ENCODE measurements at places on chromosomes 1 and 21.

GRCh38 chr21:18673789-18674188 is 270.2 kb upstream of the TMPRSS15 start:
- DNase-seq = no peak

GRCh38 chr1:216528816-216529215 is 105.6 kb upstream of the USH2A start:
- no peak for DNase-seq

GRCh38 chr1:94544706-94545490 is 3.3 kb upstream of the F3 start:
- DNase-seq = no peak

DNA sequence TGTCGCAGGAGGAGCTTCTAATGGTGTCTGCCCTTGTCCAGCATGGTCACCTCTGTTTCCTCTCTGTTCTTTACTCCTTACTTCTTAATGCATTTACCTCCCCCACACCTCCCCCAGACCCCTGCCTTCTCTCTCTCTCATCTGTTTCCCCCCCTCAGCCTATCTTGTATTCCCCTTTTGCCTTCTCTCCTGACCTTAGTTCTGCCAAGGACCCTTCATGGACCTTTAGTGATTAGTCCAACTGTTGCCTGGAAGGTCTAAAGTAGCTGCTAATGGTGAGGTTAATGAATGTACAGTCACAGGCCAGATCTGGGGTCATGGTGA is 42.3 kb upstream of the PPP2R5A start:
- no peak for DNase-seq

- DNase-seq = no peak
Observed at GRCh38 chr1:82755671-82756070, 954.9 kb downstream of the ADGRL2 start.

GRCh38 chr1:194230351-194231144 is 1044.1 kb upstream of the B3GALT2 start:
- DNase-seq = no peak

GRCh38 chr1:23174426-23175110 is 5.9 kb upstream of the LUZP1 start:
- no peak for DNase-seq

DNA sequence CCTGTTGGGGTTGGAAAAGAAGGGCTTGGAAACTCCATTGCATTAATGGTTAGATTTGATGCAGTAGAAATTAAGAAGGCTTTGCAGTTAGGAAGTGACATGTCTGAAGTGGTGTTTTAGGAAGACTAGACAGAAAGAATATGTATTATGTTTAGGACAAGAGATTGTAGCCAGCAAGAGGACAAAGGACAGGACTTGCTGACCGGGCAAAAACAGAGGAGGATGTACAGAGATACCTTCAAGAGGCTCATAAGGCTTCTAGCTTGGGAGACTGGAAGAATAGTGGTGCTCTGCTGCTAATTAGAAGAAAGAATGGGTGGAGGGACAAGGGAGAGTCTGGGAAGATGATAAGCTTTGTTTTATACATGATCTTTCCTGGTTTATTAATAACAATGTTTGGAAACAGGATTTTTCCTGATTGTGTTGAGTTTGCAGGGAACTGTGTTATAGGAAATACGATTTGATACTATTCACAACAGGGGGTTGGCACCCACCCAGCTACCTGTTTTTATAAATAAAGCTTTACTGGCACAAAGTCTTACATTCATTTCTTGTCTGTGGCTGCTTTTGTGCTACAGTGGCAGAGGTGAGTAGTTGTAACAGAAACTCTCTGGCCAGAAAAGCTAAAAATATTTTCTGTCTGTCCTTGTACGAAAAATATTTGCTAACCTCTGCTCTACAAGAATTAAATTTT is 37.1 kb upstream of the TMCO2 start:
- no peak for DNase-seq

DNA sequence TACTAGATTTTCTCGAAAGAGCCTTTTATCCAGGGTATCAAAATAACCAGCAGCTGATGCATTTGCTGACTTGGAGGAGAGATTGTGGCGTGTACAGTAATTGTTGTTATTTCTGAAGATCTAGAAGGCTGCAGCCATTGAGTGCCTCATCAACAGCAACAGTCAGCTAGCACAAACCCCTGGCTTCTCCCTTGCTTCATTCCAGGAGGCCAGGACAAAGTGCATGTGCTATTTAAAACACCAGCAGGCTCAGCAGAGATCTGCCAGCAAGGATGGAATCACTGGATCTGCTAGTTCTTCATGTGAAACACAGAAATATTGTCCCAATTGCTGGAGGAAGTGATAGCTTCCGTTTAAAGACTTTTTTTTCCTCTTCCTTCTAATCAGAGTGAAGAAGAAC is 2.8 kb upstream of the NGF start:
- DNase-seq = no peak

- no peak for DNase-seq
Observed at GRCh38 chr1:17523321-17524041, 16.0 kb upstream of the ARHGEF10L start.

- no peak for DNase-seq
Observed at GRCh38 chr1:36208978-36209703, 15.1 kb upstream of the THRAP3 start.

DNA sequence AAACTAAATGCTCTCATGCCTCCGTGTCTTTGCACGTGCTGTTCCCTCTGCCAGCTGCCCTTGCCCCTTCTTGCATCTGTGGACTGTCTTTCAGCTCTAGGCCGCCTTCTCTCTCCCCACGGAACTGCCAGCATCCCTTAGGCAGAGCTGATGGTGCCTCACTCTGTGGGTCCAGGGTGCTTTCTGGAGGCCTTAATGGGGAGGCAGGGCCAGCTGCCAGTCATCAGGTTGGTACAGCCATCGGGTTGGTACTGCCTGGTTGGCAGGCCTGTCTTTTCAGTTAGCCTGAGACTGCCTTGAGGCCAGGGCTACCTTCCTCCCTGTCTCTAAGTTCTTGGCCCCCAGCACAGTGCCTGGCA is 61.4 kb upstream of the TARBP1 start:
- no peak for DNase-seq
